NCI-H1930 (cell line): ENCODE measurements at places on chromosomes 7 and 10.

DNA sequence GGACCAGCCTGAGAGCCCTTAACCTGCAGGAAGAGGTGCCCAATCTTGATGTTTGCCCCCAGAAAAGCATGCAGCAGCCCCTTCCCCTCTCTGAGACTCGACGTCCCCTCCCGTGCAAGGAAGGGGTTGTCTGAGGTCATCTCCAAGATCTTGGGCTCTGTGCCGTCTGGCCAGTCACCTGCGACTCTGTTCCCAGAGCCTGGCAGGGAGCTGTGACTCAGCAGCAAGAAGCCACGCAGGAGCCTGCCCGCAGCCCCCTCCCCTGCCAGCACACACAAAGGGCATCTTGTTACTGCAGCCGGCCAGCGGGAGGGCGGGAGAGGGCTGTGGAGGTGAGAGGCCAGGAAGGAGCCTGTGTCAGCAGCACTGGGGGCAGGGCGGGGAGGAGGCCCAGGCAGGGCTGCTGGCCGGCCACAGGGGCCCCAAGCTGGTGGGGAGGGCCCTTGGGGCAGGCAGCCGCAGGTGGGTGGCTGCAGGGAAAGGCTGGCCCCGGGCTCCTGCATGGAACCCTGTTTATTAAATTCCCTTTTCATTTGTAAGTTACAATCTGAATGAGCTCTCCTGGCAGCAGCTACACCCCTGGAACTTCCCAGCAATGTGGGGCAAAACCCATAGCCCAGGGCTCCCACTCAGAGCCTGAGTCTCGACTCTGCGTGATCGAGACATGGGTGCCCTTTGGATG is 103.7 kb upstream of the ZMIZ1 start:
- no peak for DNase-seq

DNA sequence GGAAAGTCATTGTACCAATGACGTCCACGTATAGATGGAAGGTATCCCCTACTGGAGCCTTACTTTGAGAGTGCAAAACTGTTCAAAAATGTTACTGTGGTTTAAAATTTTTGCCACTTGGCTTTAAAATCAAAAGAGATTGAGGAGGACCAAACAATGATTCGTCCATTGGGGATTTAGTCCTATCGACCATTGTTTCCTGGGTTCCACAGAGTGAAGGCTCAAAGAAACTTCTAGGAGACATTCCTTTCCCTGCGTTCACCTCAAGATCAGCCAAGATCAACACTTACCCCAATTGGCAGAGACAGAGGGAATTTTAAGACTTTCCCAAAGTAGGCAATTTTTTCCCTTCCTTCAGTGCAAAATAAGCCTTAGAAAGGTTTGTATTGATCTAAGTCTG is 152.3 kb downstream of the NEBL start:
- DNase-seq: no peak

DNA sequence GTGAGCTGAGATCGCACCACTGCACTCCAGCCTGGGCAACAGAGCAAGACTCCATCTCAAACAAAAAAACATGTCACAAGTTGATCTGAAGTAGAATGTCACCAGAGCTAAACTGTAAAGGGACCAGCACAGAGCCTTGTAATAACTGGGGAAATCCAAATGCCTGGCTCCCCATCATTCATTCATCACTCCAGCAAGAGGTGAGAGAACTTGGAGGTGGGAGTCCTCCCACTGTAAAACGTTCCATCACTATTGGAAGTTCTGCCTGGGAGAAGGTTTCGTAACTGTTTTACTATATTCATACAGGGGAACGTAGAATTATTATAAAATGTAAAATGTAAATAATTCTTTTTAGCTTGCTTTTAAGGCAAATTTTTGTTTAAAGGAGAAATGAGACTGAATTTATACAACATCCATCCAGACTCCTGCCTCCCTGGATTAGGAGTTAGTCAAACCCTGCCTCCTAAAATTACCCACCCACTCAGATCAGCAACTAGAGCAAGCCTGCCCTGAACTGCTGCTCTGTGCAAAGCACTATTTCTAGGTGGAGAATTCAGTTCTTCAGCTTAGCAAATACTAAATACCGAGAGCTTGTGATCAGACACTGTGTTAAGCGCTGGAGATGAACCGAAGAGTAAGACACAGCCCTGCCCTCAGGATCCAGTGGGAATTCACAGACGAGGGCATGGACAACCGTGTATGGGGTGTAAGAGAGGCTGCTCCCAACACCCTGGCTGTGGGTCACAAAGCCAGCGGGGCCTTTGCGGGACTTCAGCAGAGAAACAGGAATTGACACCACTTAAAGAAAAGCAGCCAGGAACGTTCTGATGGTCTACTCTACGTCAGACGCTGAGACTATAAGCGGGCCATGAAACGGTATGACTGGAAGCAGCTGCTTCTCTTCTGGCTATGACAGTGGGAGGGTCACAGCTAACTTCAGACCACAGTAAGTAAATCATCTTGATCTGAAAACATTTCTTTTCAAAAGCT is 208.3 kb downstream of the ZMYND11 start:
- DNase-seq: no peak

GRCh38 chr7:111741811-111742240 is 179.5 kb upstream of the IMMP2L start:
- DNase-seq: peak; percentile 50

DNA sequence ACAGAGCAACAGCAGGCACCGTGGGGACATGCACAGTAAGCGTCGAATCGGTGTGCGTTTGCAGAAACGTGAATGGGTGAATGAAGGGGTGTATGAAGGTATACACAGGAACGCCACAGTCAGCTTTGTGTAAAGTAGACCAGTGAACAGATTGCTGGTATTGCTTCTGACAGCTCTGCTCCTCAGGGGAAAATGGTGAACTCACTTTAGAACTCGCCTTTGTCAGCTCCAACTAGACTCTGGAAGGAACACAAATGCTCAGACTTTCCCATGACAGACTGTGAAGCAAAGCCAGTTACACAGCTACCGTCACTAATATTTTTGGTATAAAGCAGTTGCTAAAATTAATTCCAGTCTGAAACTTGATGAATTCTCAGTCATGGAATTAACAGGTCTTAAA is 78.9 kb downstream of the CUX1 start:
- DNase-seq: no peak

DNA sequence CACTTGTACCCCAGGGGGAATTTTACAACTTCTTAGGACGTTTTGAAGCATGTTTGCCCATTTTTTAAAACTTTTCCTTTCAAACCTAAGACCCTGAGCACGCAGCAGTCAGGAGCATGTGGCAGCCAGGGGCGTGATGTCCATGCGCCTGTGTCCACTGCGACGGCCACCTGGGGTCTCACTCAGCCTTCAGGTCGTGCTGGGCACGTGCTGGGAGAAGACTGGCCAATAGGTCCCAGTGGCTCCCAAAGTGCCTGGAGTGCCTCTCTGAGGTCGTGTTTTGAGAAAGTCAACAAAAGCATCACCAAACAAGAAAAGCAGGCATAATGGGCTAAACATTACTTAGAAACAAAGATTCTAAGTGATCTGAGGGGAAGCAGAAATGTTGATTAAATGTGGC is 14.8 kb downstream of the LRRC27 start:
- no peak for DNase-seq

DNA sequence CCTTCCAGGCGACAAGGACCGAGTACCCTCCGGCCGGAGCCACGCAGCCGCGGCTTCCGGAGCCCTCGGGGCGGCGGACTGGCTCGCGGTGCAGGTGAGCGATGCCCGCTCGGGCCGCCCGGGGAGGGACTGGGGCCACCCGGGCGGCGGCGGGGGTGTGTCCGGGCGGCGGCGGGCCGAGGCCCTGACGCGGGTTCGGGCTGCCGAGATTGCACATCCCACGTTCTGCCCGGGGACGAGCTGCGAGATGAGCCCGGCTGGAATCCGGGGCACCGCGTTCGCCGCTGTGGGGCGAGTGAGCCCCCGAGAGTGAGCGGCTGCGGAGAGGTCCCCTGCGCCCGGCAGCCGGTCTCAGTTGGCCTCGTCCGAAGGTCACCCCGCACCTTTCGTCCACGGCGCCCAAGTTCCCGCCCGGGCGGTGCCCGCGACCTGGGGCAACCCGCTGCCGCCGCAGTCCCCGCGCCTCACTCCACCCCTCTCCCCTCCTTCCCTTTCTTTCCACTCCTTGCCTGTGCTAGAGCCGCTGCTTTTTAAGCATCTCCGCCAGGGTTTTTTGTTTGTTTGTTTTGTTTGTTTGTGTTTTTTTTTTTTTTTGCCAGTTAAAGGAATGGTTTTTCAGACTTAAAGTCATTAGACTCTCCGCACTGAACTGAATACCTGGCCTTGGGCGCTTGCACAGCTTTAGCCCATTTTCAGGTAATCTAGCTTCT is 515 bp downstream of the RALA start:
- DNase-seq: peak; percentile 51

- no peak for DNase-seq
These were observed 133.6 kb downstream of the ZMIZ1 start for GRCh38 chr10:79202188-79203013.
